ENCODE measurements at places on chromosomes 1 and 21. TPM values are rescaled to one million over a fixed set of nuclear protein-coding genes. Genes with fewer than 3 reads are reported as not detected.

- no peak for DNase-seq
These were observed 89.7 kb upstream of the ESRRG start for GRCh38 chr1:216812966-216813365.

- DNase-seq, result no peak
These were observed 38.2 kb downstream of the SLC2A7 start for GRCh38 chr1:8987881-8988617.

DNA sequence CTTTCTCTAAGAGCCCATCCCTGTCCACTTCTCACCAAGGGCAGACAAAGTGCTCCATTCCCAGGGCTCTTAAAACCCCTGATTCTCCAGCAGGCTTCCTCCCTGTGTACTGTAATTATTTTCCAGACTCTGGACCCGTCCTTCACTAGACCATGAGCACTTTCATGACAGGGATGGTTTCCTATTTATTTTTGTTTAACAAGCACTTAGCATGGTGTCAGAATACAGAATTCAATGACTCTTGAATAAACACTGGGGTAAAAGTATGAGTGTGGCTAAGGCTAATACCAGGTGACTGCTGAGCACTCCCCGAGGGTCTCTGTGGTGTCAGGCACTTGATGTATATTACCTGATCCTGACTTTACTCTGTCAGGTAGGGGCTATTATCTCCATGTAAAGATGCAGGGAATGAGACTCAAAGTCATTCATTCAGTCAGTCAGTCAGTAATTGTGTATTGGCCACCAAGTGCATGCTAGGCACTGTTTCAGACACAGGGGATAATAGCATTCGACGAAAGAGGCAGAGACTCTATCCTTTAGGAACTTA lies 47.2 kb downstream of the C1orf21 start:
- no peak for DNase-seq

GRCh38 chr1:193408782-193409293 lies 222.4 kb upstream of the B3GALT2 start:
- DNase-seq, result peak; percentile 45

SDC3 gene
- 49.0 TPM for total RNA-seq

PUM1 gene
- total RNA-seq, result 78.1 TPM

DNA sequence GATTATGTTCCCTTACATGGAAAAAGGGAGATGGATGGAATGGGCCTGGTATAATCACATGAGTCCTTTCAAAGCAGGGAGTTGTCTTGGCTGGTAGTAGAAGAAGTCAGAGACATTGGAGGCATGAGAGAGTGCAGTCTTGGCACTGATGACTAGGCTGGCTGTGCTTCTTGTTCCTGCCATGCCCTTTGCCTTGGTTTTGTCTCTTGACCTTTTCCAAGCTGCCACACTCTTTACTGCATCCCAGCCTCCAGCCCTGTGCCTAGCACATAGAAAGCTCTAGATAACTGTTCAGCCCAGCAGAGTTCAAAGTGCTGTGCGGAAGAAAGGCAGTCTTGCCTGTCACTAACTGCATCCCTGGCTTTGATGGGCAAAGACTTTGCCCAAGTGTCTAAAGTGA lies 412.6 kb downstream of the PRDM2 start:
- DNase-seq, result no peak

- DNase-seq, result no peak
These were observed 1.1 kb upstream of the ERRFI1 start for GRCh38 chr1:8026976-8027747.

ADGRL2 gene
- 25.1 TPM for total RNA-seq

GRCh38 chr1:15739745-15740144 lies 2.6 kb upstream of the TMEM82 start:
- no peak for DNase-seq

GRCh38 chr1:228180271-228180958 lies 14.8 kb downstream of the IBA57 start:
- DNase-seq, result no peak

DNA sequence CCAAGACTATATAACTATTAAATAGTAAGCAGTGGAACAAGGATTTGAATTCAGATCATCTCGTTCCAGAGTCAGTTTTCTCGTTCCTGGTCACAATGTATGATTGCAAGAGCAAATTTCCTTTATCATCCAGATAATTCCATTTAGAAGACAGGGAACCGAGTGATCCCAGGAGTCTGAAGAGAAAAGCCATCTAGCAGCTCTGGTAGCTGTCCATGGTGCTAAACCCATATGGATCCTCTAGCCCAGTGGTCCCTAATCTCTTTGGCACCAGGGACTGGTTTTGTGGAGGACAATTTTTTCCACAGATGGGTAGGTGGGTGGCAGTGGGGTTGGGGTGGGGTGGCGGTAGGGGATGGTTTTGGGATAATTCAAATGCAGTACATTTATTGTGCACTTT lies 229.4 kb downstream of the PTPRU start:
- DNase-seq, result no peak

OR2L5 gene
- not detected for total RNA-seq

GRCh38 chr1:74357756-74358155 lies 122.6 kb downstream of the TNNI3K start:
- no peak for DNase-seq
